ENCODE measurements at places on chromosomes 5 and 9. TPM values are rescaled to one million over a fixed set of nuclear protein-coding genes. Genes with fewer than 3 reads are reported as not detected.

DNA sequence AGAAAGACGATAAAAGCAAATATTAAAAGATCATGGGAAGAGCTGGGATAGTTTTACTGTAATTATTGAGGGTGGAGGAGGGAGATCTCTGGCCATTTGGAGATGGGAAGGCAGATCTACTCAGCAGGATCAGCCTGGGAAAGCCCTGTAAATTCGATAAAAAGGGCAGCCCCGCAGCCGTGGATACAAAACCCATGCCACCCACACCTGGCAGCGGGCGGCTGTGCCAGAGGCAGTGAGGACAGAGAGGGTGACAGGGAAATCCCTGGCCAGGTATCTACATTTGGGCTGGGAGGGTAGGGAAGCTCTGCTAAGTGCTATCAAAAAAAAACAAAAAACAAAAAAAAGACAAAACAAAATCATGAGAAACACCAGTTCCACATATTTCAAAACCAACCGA lies 379.2 kb upstream of the IRX1 start:
- H3K4me3 ChIP-seq: no peak overlapping the region
- H3K36me3 ChIP-seq: no peaks in the 10 kb centered on the region
- DNase-seq: no peak
- no peak overlapping the region for H3K27ac ChIP-seq

SURF4 gene
- total RNA-seq: 265 TPM

LCN6 gene
- total RNA-seq: not detected

HRH2 gene
- not detected for total RNA-seq

- no peaks in the 10 kb centered on the region for H3K36me3 ChIP-seq
- H3K4me3 ChIP-seq: no peak overlapping the region
- DNase-seq: no peak
These were observed 33.3 kb upstream of the CDKN2AIPNL start for GRCh38 chr5:134444941-134445471.

- no peaks in the 10 kb centered on the region for H3K4me1 ChIP-seq
- no peak overlapping the region for H3K4me3 ChIP-seq
- no peaks in the 10 kb centered on the region for H3K27me3 ChIP-seq
- no peak overlapping the region for H3K27ac ChIP-seq
- DNase-seq: no peak
These were observed 268.8 kb upstream of the IRX1 start for GRCh38 chr5:3326841-3327232.

DNA sequence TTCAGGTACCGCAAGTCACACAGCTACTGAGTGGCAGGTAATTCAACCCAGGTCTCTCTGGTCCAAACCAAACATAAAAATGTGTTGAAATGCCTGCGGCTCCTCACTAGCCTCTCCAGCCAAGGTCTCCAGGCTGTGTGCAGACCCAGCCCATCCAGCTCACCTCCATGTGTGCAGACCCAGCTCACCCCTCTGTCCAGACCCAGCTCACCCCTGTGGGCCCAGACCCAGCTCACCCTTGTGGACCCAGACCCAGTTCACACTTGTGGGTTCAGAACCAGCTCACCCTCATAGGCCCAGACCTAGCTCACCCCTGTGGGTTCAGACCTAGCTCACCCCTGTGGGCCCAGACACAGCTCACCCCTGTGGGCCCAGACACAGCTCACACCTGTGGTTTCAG lies 188.0 kb upstream of the ADCY2 start:
- no peak overlapping the region for H3K27ac ChIP-seq
- DNase-seq: no peak
- H3K4me1 ChIP-seq: no peaks in the 10 kb centered on the region
- H3K27me3 ChIP-seq: no peaks in the 10 kb centered on the region

DNA sequence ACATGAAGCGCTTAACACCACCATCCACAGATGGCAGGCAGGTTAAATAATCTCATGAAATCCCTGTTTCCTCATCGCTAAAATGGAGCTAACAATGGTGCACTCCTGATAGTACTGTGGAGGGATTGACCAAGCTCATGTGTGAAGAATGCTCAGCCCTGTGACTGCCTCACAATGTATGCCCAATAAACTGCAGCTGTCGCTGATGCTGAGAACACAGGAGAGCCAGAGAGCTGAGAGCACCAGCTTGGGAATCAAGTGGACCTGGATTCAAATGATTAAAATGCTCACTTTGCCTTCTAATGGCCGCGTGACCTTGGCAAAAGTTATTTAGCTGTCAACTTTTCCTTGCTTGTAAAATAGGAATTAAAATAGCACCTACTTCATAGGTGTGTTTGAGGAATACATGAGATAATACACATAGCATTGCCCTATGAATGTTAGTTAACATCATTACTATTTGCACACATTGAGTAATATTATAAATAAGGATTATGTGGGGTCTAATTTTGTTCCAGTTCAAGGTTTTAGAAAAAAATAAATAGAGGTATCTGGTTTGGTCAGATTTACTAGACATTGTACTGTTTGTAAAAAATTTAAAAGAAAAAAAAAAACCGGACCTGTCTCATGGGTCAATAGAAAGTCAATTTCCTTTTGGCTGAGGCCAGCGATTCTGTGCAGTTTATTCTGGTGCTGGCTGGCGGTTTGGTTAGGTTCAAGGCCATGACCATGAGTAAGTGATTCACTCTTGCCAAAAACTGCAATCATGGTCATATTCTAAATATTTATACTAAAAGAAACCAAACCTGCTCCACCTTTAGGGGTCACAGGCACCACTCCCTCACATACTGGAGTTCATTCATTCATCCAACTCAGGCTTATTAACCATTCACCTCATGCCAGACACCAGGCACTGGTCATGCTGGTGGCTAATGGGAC lies 101.3 kb downstream of the SH3TC2 start:
- DNase-seq: no peak
- H3K4me3 ChIP-seq: no peak overlapping the region
- H3K4me1 ChIP-seq: no peaks in the 10 kb centered on the region

FGFR4 gene
- total RNA-seq: 109 TPM

- no peaks in the 10 kb centered on the region for H3K27me3 ChIP-seq
- peaks cover 19% of the 10 kb centered on the region for H3K4me1 ChIP-seq
- no peak overlapping the region for H3K4me3 ChIP-seq
- no peaks in the 10 kb centered on the region for H3K36me3 ChIP-seq
- no peak overlapping the region for H3K27ac ChIP-seq
These were observed 27.4 kb downstream of the PPP2R2B start for GRCh38 chr5:146851133-146851532.

DNA sequence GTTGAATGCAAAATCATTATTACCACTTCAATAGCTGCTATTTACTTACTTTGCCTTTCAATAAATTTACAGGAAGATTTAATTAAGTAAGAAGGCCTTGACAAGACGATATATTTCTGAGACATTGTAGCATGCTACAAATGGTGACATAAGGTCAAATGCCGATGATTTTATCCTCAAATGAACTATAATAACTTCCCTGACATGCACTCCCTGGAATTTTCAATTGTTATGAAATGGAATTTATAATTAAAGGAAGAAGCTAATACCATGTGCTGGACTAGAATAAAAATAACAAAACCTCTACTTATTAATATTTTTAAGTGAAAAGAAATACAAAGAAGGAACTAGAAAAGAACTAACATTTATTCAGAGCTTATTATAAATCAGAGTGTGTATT lies 30.2 kb upstream of the ITGA1 start:
- no peak overlapping the region for H3K27ac ChIP-seq
- no peaks in the 10 kb centered on the region for H3K36me3 ChIP-seq
- H3K4me1 ChIP-seq: no peaks in the 10 kb centered on the region

DNA sequence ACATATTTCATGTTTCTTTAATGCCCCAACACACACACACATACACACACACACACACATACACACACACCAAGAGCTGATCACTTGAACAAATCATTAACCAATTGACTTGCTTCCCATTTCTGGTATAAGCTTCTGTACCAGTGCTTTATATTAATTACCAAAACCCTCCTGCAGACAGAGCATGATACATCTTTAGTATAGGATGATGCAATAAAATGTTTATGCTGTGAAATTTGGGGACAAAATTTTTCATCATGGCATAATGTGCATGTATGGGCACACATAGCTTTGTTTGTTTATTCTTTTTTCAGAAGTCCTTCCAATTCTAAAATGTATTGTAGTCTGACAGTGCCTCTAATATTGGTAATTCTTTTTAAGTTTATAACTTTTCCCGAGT lies 34.5 kb downstream of the SLC1A3 start:
- H3K4me1 ChIP-seq: no peaks in the 10 kb centered on the region
- no peaks in the 10 kb centered on the region for H3K27me3 ChIP-seq
- no peak overlapping the region for H3K4me3 ChIP-seq
- no peaks in the 10 kb centered on the region for H3K36me3 ChIP-seq

ZNF454 gene
- not detected for total RNA-seq

DNA sequence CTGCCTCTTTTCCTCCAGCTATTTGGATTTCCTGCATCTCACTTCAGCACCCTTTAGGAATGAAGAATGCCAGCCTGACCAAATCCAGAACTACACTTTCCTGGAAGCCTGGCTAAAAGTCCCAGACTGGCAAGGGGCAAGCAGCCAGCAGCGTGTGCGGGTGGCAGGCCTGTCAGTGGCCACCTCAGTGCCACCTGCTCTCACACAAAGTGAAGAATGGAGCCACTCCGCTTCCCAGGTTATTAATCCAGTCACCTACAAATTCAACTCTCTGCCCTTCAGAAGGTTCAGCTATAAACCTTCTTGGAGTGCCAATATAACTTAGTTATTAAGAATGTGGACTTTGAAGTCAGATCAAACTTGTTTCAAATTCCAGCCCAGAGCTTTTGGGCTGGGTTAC lies 6.7 kb upstream of the ALDOB start:
- DNase-seq: no peak
- no peak overlapping the region for H3K4me3 ChIP-seq
- no peaks in the 10 kb centered on the region for H3K27me3 ChIP-seq
- H3K36me3 ChIP-seq: no peaks in the 10 kb centered on the region

DNA sequence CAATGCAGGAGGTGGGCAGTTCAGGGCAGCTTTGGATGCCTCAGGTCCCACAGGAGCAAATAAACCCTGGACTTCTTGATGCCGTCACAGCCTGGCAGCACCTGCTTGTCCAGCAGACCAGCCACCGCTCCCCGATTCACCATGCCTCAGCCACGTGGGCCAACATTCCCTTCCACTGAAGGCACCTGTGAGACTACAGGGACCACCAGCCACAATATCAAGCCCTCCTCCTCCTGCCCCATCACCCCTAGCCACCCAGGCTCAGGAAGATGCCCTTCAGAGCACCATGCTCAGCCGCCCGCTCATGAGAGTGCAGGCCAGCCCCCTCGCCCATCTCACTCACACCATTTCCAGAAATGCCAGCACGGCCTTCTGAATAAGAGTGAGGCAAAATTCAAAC lies 234.7 kb downstream of the SYK start:
- H3K4me1 ChIP-seq: peaks cover 62% of the 10 kb centered on the region
- no peaks in the 10 kb centered on the region for H3K36me3 ChIP-seq
- H3K27ac ChIP-seq: no peak overlapping the region
- no peaks in the 10 kb centered on the region for H3K27me3 ChIP-seq
- no peak for DNase-seq
- H3K4me3 ChIP-seq: no peak overlapping the region

DNA sequence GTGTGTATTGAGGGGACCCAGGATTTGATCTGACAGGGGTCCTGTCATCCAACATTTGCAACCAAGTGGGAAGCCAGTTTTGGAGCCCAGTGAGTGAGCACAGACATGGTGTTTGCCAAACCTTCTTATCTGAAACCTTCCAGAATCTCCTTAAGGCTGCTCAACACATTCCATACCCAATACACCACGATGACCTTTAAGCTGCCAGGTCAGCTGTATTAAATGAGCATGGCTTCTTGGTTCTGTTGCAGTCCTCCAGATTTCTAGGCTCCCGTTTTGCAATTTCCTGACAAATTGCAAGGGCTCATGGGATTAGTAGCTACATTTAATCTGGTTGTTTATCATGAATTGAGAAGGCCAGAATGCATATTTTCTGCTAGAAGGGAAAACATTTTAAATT lies 124.2 kb upstream of the ATP10B start:
- no peaks in the 10 kb centered on the region for H3K4me1 ChIP-seq
- H3K27me3 ChIP-seq: no peaks in the 10 kb centered on the region
- no peaks in the 10 kb centered on the region for H3K36me3 ChIP-seq
- no peak overlapping the region for H3K27ac ChIP-seq

NTNG2 gene
- total RNA-seq: 0.02 TPM

DNA sequence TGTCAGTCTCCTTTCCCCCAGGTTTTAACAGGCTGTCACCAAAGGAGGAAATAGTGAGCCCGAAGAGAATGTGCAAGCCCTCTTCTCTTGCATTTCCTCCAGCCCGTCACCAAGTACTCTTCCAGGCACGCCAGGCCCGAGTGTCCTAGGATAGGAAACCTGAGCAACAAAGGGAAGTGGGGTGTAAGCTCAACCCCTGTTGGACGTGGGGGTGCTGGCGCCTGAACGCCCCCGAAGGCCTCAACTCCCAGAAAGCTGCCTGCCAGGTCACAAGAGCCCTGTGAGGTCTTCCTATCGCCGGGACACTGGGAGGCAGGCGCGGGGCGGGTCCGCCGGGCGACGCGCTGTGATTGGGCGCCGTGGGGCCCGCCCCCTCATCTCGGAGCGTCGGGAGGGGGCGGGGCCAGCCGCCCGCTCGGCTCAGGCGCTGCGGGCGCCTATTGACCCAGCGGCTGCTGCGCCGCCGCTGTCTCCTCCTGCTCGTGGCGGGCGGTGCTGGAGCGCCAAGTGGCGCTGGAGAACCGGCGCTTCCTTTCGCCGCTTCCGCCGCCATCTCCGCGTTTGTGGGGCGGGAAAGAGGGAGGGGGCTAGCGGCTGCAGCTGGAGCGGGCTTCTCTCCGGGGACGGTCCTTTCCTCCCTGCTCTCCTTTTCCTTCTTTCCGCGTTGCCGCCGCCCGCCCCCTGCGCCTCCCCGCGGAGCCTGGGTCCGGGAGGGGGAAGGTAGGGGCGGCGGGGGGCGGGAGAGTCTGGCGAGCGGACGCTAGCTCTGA lies 572 bp upstream of the MAN2A1 start:
- peak overlapping the region; percentile 90 for H3K27ac ChIP-seq
- peak overlapping the region; percentile 91 for H3K4me3 ChIP-seq
- peak; percentile 89 for DNase-seq
- H3K27me3 ChIP-seq: no peaks in the 10 kb centered on the region

GRCh38 chr9:123996731-123997421 lies 14.7 kb upstream of the LHX2 start:
- H3K36me3 ChIP-seq: no peaks in the 10 kb centered on the region
- no peak overlapping the region for H3K4me3 ChIP-seq
- no peak for DNase-seq
- H3K27ac ChIP-seq: no peak overlapping the region
- H3K4me1 ChIP-seq: peaks cover 20% of the 10 kb centered on the region

TMEM174 gene
- not detected for total RNA-seq

GRCh38 chr5:15475367-15475766 lies 24.6 kb upstream of the FBXL7 start:
- no peaks in the 10 kb centered on the region for H3K27me3 ChIP-seq
- no peak overlapping the region for H3K27ac ChIP-seq
- no peak overlapping the region for H3K4me3 ChIP-seq
- H3K4me1 ChIP-seq: no peaks in the 10 kb centered on the region
- H3K36me3 ChIP-seq: no peaks in the 10 kb centered on the region

FXN gene
- total RNA-seq: 24.1 TPM

RPP25L gene
- total RNA-seq: 24.5 TPM

GRCh38 chr9:83449983-83450382 lies 88.2 kb downstream of the FRMD3 start:
- DNase-seq: no peak
- H3K4me3 ChIP-seq: no peak overlapping the region
- H3K4me1 ChIP-seq: peaks cover 8% of the 10 kb centered on the region
- H3K36me3 ChIP-seq: no peaks in the 10 kb centered on the region
- H3K27ac ChIP-seq: no peak overlapping the region
- H3K27me3 ChIP-seq: no peaks in the 10 kb centered on the region

GRCh38 chr9:100425758-100426157 lies 1.2 kb upstream of the MSANTD3 start:
- H3K27me3 ChIP-seq: 0 out of 2 replicates have a peak, but pooled peaks cover 1% of the 10 kb centered on the region
- no peak for DNase-seq
- H3K4me3 ChIP-seq: no peak overlapping the region
- H3K27ac ChIP-seq: peak overlapping the region; percentile 96
- peaks cover 49% of the 10 kb centered on the region for H3K4me1 ChIP-seq
